ENCODE measurements at places on chromosomes 7 and 10.

DNA sequence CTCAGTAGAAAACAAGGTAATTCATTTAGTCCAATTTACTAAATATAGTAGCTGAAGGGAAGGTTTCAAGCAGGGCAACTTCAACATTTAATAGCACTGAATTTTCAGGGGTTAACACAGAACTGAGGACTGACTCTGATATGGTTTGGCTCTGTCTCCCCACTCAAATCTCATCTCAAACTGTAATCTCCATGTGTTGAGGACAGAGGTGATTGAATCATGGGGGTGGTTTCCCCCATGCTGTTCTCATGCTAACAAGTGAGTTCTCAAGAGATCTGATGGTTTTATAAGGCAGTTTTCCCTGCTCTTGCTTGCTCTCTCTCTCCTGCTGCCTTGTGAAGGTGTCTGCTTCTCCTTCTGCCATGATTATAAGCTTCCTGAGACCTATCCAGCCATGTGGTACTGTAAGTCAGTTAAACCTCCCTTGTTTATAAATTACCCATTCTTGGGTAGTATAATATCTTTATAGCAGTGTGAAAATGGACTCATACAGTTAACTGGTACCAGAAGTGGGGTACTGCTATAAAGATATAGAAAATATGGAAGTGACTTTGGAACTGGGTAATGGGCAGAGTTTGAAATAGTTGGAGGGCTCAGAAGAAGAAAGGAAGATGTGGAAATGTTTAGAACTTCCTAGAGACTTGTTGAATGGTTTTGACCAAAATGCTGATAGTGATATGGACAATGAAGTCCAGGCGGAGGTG lies 9.8 kb upstream of the UMAD1 start:
- no peak for DNase-seq

GRCh38 chr7:147999962-148000361 lies 590.6 kb upstream of the C7orf33 start:
- no peak for DNase-seq

- no peak for DNase-seq
Observed at GRCh38 chr7:139804571-139804970, 24.5 kb upstream of the TBXAS1 start.

DNA sequence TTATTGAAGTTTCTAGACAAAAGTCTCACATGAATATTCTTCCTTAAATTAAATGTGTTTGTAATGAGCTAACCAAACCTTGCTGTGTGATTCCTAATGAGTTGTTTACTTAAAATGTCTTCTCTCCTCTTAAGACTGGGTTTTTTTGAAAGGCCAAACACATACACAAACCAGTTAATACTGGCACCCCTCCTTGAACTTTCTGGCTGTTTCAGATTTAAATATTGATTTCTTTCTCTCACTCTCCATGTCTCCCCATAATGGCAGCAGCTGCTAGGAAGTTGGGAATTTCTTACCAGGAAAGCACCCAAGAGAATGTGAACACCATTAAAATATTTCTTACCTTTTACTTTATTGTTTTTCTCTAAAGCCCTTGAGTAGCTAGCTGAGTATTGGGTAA lies 11.4 kb upstream of the PTN start:
- no peak for DNase-seq

GRCh38 chr7:157397036-157397720 lies 60.4 kb downstream of the DNAJB6 start:
- DNase-seq, result no peak
